Upper lobe of left lung (tissue), 6 donors: ENCODE measurements at places on chromosomes 6 and 20. TPM values are rescaled to one million over a fixed set of nuclear protein-coding genes. Genes with fewer than 3 reads are reported as not detected.

Gene TREML1
- 2.6 TPM for total RNA-seq

Gene SLC9A8
- 18.2 TPM for total RNA-seq

Gene STMN3
- total RNA-seq = 10.7 TPM

Gene ALDH5A1
- 11.5 TPM for total RNA-seq

DNA sequence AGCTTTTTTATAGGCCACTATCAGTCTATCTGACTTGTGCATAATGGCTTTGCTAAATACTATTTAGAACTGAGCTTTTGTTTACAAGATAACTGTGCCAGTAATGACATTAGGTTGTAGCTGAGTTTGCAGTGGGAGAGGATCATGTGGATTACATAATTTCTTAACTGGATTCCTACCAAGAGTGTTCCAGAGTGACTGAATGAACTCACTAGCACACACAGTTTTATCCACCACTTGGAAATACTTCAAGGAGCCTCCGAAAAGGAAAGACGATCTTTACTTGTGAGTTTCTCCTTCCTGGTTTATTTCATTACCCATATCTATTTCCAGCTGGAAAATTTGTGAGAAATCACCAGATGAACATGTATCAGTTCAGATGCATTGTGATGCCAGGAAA, 10.9 kb upstream of the SYNE1 start:
- H3K4me1 ChIP-seq = no peaks in the 10 kb centered on the region
- H3K36me3 ChIP-seq = no peaks in the 10 kb centered on the region
- H3K27ac ChIP-seq = no peak overlapping the region
- no peak for DNase-seq

- H3K27ac ChIP-seq = no peak overlapping the region
- no peaks in the 10 kb centered on the region for H3K4me1 ChIP-seq
- H3K27me3 ChIP-seq = no peaks in the 10 kb centered on the region
- no peak for DNase-seq
These were observed 825 bp downstream of the RIMS1 start for GRCh38 chr6:71887006-71887743.

DNA sequence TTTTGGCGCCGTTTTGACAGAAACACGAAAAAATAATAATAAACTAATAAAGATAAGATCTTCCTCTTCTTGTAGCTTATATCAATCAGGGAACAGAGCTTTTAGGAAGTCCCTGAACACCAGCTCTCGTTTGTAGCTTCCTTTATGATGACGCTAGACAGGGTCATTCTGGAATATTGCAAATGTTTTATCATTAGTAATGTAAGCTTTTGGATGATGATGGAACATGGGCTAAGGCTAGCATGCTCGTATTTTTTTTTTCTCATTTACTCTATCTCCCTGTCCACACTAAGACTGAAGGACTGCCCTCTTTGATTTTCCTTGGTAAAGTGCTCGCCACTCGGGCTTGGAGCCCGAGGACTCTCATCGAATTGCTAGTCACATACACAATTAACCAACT, 22.1 kb upstream of the POM121L2 start:
- no peaks in the 10 kb centered on the region for H3K4me1 ChIP-seq
- H3K36me3 ChIP-seq = no peaks in the 10 kb centered on the region
- DNase-seq = no peak
- no peak overlapping the region for H3K27ac ChIP-seq

GRCh38 chr20:10953437-10953836, 279.6 kb upstream of the JAG1 start:
- H3K4me3 ChIP-seq = no peak overlapping the region
- H3K27me3 ChIP-seq = no peaks in the 10 kb centered on the region
- no peaks in the 10 kb centered on the region for H3K36me3 ChIP-seq
- H3K27ac ChIP-seq = no peak overlapping the region
